Kidney capillary endothelial cell (primary cell): ENCODE measurements at places on chromosomes 11 and 22.

DNA sequence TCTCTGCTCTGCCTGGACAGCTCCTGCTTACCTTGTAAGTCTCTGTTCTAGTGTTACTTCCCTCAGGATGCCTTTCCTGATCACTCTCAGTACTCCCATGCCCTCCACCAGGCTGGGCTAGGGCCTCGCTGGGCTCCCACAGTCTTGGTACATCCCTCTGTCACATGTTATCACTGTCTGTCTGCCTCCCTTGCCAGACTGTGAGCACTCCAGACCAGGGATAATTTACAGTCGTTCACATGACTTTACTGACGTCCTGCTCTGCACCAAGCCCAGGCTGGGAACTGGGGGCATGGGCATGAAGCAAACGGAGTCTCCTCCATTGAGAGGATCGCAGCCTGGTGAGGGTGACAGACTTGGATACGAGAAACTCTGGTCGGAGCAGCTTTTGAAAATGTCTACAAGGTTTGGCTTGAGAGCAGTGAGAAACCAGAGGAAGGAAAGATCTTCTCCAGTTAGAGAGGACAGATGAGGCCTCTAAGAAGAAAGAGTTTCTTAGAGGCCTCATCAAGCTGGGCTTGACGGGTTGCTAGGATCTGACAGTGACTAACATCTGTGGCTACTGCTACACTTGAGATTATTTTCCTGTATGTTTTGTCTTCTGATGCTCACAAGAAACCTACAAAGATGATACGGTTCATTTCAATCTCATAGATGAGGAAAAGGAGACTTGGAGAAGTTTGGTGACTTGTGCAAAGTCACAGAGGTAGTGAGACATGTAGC lies 12.5 kb downstream of the USP35 start:
- no peak for DNase-seq

DNA sequence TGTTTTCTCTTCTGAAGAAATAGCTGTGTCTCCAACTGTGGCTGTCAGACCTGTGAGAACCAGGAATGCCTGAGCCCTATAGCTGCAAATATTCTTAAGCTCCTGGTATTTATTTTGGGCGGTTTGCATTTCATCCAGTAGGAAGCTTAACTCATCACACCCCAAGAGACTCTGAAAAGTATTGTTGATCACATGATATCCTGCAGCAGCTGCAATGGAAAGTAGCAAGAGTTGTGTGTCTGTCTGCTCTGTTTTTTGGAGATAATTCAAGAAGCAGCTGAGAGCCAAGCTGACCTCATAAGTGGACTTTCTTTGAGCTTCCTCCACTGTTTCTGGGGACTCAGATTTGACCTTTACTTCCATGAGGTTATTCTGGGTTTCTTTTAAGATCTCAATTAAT lies 36.4 kb upstream of the MRPL17 start:
- no peak for DNase-seq

GRCh38 chr11:114193730-114194679 lies 102.2 kb upstream of the NNMT start:
- DNase-seq = no peak

DNA sequence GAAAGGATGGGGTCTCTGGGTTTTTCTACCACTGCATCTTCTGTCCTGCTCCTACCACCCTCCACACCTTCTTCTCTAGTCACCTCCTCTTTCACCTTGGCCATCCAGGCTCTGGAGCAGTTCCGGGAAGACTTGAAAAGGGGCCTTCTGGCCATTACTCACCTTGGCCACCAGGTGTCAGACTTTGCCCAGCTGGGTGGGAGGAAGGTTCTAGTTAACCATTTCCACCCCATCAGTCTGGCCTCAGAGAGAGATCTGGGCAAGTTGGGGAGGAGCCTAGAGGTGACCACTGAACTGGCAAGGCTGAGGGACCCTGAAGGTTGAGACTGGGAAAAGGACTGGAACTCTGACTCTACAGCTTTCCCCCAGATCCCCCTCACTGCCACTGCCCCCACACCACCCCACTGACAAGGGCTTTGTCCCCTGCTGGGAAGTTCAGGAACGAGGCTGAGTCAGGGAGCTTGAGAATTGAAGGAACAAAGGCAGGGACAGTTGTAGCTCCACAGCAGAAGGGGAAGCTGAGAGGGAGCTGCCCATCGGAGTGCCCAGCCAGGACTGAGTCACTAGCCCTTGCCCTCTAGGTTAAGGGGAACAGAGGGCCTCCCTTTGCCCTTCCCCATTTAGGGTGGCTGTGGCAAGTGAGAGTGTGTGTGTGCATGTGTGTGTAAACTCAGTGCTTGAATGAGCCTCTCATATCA lies 3.7 kb upstream of the POLD4 start:
- DNase-seq = peak; percentile 89

DNA sequence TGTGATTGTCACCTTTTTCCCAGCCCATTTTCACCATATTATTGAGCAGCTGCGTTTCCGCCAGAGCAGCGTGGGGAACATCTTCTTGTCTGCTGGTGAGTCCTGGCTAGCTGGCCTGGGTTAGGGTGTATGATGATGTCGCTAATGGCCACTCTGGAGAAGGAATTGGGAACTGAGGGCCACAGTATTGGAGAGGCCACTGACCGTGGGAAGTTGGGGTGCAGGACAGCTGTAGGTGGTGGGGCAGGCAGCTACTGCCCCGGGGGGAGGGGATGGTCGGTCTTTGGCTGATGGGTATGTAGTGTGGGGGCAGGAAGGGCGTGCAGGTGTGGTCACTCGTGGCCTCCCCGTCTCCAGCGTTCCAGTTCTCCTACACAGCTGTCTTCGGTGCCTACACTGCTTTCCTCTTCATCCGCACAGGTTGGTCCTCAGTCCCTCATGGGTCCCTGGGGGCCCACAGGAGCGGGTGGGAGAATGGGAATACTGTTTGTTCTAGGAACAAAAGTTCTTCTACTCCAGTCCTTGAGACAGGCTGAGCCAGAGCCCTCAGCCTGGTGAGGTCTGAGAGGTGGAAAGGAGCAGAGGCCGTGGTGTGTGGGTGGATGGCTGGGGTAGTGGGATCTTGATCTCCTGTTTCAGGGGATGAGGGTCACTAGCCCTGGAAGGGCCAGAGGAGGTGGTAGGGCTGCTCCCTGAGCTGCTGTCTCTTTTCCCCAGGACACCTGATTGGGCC lies 2.1 kb downstream of the RCE1 start:
- no peak for DNase-seq
